ENCODE measurements at places on chromosomes 3 and 15.

DNA sequence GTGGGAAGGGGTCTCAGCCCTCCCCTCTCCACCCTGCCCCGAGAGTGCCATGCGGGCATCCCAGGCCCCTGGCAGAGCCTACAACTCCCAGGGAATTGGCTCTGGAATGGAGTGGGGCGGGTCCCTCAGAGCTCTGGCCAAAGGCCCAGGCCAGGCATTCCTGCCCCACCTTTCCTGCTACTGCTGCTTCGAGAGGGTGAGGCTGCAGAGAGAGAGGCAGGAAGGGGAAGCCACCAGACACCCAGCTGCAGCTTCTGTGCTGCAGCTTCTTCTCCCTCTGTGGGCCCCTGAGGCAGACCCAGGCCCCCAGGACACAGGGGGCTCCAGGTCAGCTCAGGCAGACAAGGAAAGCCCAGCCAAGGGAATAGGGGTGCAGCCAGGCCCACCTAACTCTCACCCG is 2.7 kb downstream of the ALS2CL start:
- no peak for DNase-seq

DNA sequence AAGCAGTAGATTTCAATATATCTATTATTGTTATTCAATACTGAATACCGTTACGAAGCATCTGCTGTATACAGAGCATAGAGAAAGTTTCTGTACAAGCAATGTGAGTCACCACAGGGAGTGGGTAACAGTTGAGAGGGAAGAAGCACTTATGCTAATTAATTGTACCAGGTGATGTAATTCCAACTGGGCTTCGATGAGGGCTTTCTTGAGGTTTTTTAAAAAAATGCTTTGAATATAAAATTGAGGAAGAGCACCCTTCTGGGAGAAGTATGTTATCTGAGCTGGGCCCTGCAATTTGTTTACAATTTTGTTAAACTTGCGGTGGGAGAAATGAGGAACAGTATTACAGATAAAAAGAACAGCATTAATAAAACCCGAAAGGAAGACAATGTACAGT is 197.9 kb downstream of the TPRG1 start:
- DNase-seq, result no peak

- peak; percentile 83 for DNase-seq
Observed at GRCh38 chr3:13461169-13462124, 18.7 kb upstream of the HDAC11 start.

GRCh38 chr15:24862726-24863521 is 91.9 kb upstream of the SNRPN start:
- no peak for DNase-seq

- no peak for DNase-seq
Observed at GRCh38 chr3:171821778-171822358, 11.6 kb upstream of the PLD1 start.

- no peak for DNase-seq
Observed at GRCh38 chr15:59885832-59886231, 118.3 kb upstream of the FOXB1 start.

DNA sequence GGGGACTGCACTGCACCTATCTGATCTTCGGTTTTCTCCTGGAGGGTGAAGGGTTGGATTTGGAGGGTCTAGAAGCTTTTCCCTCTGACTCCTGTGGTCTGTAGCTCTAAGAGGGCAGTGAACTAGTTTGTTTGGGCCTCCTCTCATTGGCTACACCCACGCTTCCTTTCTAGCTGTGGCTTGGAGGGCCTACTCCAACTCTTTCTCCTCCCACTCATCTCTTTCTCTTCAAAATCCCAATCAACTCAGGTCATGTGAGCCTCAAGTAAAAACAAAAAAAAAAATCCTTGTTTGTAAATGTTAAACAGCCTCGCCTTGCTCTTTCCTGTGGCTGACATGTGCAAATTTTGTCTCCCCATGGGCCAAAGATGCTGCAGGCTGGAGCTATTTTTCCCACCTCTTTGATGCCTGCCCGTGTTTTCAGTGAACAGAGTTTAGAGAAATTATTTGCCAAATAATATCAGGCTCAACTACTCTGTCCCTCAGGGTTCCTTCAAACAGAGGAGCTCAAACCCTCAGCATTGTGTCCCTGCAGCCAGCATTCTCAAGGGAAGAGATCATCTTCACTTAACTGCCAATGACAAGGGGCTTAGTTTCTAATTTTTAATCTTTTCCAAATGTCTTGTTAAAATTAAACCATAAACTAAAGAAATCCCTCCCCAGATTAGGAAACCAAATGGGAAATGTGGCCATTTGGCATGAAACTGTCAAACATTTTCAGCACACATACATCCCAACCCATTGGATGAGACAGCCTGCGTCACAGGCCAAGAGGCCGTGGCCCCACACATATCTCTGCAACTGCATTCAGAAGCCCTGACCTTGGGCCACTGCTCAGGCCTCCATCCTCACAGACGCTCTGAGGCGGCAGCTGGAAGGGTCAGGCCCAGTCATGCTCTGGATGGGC is 114.8 kb upstream of the THBS1 start:
- DNase-seq, result no peak

GRCh38 chr3:36762918-36763849 is 1.2 kb downstream of the DCLK3 start:
- DNase-seq, result no peak

GRCh38 chr3:18680758-18681157 is 255.6 kb upstream of the SATB1 start:
- DNase-seq, result no peak

DNA sequence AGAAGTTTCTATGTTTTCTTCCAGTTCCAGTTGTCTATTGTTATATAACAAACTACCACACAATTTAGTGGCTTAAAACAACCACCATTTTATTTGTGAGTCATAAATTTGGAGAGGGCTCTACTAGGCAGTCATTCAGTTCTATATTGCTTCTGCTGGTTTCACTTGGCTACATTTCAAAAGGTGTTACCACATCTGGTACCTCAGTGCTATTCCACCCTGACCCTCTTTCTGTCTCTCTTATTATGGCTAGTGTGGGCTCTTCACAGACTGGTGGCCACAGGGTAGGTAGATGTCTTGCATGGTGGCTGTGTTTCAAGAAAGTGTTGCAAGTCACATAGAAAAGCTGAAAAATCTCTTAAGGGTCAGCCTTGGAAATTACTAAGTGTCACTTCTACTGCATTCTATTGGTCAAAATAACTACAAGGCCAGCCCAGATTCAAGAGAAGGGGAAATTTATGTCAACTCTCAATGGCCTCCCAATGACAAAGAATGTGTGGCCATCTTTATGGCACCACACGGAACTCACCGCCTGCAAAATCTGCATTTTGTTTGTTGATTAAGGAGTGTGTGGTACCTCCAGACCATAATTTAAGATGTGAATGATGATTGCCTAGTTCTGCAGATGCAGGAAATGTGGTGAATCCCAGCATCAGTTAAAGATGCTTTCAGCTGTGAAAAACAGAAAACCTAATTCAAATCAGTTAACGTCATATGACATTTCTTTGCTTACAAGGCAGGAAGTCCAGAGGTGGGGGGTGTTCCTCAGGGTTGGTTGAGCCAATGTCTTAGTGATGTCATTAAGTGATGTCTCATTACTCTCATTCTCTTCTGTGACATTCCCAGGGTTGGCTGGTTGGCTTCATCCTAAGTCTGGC is 105.8 kb upstream of the RASGRP1 start:
- no peak for DNase-seq

DNA sequence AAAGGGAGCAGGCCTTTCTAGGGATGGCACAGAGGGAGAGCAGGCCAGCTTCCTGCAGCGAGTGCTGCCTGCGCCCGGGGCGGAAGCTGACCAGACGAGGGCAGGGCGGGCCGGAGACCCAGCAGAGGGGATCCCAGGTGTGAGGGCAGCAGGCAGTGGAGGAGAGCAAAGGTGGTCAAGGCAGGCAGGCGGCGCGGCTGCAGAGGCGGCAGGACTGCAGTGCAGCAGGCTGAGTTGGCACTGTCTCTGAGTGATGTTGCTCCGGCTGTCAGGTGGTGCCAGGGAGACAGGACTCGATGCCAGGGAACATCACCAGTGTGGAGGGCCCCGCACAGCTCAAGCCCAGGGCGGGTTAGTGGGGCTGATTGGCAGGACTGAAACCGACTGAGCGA is 22.3 kb upstream of the PLXNA1 start:
- no peak for DNase-seq

DNA sequence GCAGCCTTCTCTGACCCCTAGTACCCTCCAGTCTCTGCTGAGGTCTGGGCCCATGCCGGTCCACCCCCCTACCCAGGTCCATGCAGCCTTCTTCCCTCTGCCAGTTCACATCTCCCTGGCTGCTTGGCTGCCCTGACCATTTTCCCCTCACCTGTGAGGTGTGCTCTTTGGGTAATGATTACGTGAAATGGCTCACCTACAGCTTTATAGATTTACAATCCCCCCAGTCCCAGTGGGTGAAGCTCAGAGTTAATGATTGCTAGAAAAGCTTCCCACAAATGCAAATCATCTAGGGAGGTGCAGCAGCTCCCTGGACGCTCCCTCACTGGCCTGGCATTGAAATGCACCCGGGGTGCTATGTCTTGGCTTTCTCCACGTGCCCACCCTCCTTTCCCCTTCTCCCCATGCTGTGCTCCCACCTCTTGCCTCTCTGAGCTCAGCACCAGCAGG is 18.7 kb downstream of the PAQR5 start:
- DNase-seq, result no peak

DNA sequence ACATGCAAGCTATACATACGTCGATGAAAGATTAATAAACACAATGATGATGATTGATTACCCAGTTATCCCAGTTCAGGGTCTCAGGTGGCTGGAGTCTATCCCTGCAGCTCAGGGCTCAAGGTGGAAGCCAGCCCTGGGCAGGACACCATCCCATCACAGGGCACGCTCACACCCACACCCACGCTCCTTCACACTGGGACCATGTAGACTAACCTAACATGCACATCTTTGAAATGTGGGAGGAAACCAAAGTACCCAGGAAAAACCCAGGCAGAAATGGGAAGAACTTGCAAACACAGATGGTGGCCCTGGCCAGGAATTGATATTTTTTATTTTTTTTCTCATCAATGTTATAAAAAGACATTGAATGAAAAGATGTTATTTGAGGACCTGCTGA is 151.4 kb upstream of the MCTP2 start:
- no peak for DNase-seq

DNA sequence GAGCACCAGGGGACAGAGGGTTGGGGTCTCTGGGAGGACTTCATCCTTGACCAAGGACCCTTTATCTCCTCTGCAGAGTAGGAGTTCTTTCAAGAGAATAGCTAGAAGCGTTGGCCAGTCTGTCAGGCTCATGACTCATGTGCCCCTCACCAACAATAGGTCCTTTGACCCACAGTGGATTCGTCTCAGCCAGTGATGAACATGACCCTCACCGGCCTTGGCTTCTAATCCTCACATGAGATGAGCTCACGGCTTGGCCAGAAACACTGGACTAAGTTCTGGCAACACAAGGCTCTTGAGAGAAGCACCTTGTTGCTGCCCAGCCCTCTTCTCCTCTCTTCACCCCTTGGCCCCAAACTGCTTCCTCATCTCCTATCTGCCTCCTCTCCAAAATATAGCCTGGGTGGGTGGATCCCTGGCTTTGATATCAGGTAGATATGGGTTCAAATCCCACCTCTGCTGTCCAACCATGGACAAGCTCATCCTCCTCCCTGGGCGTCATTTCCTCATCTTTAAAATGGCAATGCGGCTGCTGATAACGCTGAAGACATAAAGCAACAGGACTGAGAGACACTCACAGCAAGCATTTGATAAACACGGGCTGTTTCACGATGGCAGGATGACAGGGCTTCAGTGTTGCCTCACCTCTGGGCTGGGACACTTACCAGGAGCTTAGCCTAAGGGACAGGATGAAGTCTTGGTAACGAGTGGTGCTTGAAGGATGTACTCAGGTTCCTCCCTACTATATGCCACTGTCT is 446.7 kb upstream of the PROK2 start:
- no peak for DNase-seq

GRCh38 chr3:100230710-100231109 is 30.1 kb upstream of the TBC1D23 start:
- DNase-seq, result no peak

DNA sequence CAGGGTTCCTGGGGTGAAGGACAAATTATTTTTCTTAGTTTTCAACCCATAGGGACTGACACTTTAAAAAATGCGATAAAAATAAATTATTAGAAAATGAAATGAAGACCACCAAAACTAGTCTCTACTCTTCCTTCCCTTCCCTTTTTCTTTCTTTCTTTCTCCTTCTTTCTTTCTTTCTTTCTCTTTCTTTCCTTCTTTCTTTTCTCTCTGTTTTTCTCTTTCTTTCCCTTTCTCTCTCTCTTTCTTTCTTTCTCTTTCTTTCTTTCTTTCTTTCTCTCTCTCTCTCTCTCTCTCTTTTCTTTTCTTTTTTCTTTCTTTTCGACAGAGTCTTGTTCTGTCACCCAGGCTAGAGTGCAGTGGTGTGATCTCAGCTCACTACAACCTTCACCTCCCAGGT is 99.3 kb upstream of the TNFAIP8L3 start:
- DNase-seq, result no peak

DNA sequence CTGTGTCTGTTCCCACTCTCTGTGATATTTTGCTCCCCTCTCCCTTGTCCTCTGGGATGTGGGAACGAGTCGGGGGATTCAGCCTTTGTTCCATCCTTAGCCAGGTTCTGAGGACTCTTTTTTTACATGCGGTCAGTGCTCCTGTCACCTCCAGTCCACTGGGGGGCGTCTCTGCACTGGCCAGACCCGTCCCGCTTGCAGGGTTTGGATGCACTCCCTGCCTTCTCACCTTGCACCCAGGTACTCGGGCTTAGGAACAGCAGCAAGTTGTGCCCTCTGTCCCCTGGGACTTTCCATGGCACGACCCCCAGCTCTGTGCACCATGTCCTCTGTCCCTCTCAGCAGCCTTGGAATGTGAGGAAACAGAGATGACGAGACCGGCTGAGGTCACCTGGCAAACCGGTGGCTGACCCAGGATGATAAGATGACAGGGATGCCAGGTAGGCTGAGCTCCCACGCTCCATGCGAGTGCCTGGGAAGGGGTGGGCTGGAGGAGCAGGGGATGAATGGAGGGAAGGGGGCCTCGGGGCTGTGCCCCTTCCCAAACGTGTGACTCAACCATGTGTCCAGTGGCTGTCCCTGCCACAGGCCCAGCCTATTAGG is 27.3 kb upstream of the FGD5 start:
- peak; percentile 47 for DNase-seq

- DNase-seq, result no peak
Observed at GRCh38 chr15:53590380-53590779, 169.1 kb downstream of the WDR72 start.

DNA sequence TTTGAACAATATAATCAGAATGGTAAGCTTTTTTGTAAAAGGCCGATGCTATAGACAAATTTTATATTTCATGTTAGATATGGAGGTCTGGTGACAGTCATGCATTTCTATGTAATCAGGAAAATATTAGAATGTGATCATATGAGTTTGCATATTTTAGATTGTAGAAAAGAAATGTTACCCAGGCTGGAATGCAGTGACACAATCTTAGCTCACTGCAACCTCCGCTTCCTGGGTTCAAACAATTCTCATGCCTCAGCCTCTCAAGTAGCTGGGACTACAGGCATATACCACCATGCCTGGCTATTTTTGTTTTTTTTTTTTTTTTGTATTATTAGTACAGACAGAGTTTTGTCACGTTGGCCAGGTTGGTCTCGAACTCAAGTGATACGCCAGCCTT is 152.0 kb downstream of the LMLN start:
- DNase-seq, result no peak

DNA sequence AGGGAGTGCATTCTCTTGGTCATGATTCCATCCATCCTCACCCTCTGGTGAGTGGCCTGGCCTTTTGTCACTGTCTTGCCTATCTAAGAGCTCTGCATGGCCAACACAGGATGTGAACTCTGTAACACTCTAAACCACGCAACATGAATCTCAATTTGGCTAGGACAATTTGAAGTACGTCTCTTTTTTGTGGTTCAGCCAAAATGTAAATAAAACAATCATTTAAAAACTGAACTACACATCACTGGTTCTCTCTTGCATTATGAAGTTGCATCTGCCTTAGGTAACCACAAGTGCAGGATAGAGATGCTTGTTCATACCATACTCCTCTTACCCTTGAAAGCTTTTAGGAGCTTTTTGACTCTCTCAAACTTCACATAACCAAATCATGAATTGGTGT is 27.3 kb downstream of the CCR3 start:
- DNase-seq, result no peak

All from stimulated activated CD4-positive, alpha-beta T cell treated with anti-CD3 and anti-CD28 coated beads, Interleukin-4, amount 100 ng/mL, for 48 hours (primary cell).